ENCODE measurements at places on chromosomes 16 and 17.

DNA sequence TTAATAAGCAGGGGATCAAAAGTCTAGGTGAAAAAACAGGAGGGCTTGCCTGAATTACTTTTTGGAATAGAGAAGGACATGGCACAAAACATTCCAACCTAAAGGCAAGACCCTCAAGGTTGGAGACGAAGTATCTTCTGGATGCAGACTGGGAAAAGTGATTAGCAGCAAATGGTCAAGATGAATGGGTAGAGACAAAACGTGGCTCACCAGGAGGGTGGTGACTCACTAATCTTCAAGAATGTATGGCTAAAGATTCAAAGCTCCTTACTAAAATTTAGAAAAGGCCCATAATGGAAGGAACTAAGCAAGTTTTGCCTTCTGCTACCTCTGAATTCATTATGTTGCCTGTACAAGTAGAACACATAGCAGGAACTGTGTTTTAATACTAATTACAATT is 469.5 kb upstream of the RBFOX1 start:
- DNase-seq, result no peak

DNA sequence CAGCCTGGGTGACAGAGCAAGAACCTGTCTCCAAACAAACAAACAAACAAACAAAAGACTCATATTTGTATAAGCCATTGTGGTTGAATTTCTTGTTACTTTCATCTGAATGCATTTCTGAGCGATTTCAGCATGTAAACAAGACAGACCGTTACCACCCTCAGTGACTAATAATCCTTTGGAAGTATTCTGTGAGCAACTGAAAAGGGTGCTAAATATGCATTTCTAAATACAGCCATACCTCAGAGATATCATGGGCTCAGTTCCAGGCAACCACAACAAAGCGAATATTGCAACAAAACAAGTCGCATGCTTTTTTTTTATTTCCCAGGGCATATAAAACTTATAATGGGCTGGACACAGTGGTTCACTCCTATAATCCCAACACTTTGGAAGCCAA is 109.0 kb downstream of the USP31 start:
- DNase-seq, result no peak

GRCh38 chr16:12158428-12158827 is 181.9 kb downstream of the SNX29 start:
- DNase-seq, result no peak

GRCh38 chr16:85362443-85362842 is 250.2 kb upstream of the CIBAR2 start:
- no peak for DNase-seq

GRCh38 chr17:6422654-6423241 is 12.2 kb downstream of the AIPL1 start:
- no peak for DNase-seq

DNA sequence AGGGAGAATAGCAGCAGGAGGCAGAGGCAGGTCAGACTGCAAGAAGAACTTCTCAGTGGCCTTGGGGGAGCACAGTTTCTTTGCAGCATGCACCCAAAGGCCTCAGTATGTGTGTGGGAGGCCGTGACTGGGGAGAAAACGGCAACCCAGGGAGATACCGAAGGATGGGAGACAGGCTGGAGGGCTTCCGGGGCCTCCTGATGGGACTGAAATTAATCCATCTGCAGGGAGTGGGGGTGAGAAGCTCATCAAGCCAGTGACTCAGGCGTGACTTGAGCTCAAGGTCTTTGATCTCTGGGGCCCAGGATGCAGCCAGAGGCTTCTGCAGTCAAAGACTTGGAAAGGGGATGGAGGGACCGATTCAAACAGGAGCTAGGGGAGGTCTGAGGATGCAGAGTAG is 5.1 kb upstream of the C17orf113 start:
- DNase-seq, result no peak

DNA sequence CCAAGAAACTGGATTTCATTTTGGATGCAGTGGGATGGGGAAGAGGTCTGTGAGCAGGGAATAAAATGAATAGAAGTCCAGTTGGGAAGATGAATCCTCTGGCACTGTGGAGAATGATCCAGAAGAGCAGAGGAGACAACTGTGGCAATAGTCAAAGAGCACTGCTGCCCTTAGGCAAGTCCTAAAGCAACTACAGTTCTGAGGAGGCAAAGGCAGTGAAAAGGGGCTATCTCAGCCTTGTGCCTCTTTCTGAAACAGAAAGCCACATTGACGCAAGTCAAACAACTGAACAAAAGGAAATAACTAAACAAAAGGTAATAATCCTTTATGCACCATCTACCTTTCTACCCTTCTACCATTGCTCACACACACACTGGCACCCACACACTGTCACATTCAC is 238.0 kb upstream of the AXIN2 start:
- DNase-seq, result no peak

DNA sequence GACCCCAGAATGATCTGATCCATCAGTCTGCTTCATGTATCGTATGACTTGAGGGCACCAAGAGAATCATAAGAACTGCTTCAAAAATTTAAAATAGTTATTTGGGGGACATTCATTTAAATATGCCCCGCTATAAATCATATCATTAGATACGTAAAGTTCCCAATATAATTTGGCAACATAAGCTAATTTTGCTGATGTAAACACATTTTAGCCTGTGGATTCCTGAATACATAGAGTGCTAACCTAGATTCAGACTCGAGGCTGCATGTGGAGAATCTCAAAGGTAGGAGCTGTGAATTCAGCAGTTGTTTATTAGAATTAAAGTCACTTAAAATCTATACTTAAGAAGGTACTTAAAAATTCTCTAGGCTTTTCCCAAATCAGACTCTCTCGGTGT is 24.9 kb downstream of the ANKFN1 start:
- no peak for DNase-seq

DNA sequence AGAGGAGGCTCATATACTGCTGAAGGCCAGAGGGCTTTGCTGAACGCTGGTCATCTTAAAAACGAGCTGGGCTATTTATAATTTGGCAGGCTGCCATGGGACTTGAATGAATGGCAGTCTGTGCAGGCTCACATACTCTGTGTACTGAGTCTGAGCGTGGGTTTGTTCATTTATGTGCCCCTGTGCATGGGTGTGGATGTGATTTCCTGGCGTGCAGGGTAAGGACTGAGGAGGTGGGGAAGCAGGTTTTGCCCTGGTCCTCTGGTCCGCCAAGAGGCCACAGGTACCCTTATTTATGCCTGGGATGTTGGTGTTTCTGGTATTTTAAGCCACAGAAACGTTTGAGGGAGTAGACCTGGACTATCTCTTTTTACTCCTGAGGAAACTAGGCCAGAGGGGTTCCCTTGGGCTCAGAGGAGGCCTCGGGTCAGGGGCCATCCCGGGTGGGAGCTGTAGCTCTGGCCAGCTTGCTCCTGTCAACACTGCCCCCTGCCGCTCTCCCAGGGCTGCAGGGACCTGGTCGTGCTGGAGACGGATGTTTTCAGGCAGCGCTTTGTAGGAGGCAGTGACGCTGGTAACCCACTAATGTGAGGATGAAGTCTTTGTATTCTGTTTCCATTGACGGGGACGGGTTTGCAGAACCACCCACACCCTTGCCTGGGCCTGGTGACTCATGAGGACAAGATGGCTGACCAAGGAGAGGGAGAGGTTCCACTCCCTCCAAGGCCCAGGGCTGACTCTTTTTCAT is 184.4 kb downstream of the MSI2 start:
- peak; percentile 90 for DNase-seq

DNA sequence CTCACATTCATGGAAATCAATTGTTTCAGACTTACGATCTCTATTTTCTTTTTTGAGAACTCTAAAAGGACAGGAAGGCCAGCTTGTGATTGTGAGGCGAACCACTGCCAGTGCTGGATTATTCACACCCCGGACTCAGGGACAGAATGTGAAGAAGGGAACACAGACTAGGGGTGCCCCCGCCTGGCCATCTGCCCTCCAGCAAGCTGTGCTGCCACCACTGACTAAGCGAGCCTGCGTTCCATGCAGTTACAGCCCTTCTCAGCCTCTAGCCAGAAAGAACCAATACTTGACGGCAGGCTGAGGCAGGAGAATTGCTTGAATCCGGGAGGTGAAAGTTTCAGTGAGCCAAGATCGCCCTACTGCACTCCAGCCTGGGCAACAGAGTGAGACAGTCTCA is 2.8 kb downstream of the HAGH start:
- DNase-seq, result no peak

DNA sequence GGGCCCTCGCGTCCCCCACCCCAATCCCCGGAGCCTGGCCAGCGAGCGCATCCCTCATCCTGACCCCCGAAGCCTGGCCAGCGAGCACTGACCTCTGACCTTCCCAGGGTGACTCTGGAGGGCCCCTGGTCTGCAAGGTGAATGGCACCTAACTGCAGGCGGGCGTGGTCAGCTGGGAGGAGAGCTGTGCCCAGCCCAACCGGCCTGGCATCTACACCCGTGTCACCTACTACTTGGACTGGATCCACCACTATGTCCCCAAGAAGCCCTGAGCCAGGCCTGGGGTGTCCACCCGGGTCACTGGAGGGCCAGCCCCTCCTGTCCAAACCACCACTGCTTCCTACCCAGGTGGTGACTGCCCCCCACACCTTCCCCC is 2.3 kb downstream of the TPSD1 start:
- no peak for DNase-seq

- DNase-seq, result no peak
These were observed 1.3 kb upstream of the CCL15 start for GRCh38 chr17:36002631-36003030.

- no peak for DNase-seq
These were observed 189.9 kb downstream of the FTO start for GRCh38 chr16:53893731-53894435.

DNA sequence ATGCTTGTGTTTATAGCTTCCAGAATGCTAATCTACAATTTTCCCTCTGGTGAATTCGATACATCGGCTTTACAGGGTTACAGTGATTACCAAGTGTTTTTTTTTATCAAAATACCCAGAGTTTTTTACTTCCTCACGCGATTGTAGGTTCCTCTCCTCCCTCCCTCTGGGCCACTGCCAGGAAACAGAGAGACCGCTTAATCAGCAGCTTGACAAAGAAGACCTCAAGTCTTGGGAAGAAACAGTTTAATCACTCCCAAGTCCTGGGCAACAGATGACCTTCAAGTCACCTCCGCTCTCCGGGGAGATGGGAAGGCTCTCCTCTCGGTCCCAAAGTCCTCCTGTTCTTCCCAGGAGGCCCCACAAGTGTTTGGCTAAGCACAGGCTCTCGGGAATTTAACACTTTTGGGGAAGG is 23.5 kb downstream of the SMTNL2 start:
- DNase-seq, result no peak

DNA sequence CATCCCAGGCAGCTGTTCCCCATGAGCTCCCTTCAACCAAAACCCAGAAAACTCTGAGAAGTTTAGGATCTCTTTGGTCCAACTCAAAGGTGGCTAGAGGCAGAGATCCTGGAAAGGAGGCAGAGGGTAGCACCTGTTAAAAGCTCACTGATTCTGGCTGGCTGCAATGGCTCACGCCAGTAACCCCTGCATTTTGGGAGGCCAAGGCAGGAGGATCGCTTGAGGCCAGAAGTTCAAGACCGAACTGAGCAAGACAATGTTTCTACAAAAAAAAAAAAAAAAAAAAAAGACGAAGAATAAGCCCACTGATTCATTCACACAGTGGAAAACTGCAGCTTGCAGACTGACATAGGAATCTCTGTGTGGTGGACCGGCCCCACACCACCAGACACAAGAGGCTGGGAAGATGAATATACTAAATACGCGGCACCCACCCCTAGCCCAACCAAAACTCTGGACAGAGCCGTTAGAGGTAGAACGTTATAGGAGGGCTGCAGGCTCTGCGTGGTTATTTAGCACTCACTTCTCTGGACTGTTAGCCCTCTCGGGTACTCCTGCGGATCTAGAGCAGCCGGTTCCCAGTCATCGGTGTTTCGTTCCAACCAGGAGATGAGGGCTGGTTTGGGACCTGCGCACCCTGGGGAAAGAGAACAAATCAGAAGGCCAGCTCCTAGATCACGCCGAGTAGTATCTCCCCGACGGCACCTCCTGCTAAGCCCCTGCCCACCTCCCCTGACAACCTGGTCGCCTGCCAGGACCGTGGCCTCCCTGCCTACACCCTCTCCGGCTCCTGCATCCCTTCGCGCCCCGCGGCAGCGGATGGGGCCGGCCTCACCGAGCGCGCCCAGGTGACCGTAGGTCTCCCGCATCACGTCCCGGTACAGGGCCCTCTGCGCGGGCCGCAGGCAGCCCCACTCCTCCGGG is 925 bp downstream of the ZNF689 start:
- DNase-seq, result peak; percentile 81

- DNase-seq, result no peak
These were observed 190.2 kb upstream of the TNRC6C start for GRCh38 chr17:77768248-77768852.

- peak; percentile 67 for DNase-seq
These were observed 37.5 kb downstream of the ERCC4 start for GRCh38 chr16:13957197-13958078.

DNA sequence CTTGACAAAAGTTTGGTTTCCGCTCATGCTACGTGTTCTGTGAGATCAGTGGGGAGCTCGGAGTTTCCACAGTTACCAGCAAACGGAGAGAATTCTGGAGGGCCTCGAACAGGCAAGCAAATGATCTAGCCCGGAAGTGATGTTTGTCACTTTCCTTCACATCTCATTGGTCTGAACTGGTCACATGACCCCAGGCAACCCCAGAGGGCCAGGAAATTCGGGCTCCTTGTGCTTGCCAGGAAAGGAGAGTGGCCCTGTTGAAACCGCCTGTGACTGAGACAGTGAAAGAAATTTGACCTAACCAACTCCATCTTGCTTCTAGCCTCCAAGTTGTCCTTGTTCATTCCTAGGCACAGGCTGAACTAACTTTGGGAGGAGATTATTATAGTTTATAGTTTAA is 23.0 kb downstream of the SPPL2C start:
- no peak for DNase-seq

DNA sequence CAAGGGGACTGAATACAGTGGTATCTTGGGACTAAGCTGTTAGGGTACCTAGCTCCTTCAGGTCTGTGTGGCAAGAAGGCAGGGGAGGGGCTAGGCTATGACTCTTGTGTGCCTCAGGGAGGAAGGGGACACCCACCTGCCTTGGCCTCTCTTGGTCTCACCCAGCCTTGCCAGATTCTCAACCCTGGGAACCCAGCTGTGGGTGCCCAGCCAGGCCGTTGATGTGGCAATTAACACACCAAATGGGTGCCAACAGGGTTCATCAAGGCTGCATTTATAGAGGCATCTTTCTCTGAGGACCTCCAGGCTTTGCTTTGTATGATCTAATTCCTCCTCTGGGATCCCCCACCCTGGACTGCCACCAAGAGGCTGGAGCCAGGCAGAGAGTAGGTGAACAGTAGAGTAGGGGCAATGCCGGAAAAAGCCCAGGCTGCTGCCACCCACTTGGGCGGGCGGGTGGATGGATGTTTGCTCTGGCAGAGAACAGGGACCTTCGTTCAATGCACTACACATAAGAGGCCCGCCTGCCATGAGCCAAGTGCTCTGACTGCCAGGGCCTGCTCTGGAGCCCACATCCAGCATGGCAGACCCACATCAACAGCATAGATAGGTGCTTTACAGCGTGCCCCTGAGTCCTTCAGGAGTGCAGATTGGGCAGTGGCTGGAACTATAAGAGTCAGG is 3.2 kb upstream of the ASB16 start:
- DNase-seq, result no peak

GRCh38 chr17:42685831-42686230 is 3.5 kb downstream of the CNTNAP1 start:
- no peak for DNase-seq

GRCh38 chr16:66913711-66914110 is 5.0 kb downstream of the CDH16 start:
- no peak for DNase-seq

GRCh38 chr16:74627506-74628220 is 20.7 kb upstream of the GLG1 start:
- no peak for DNase-seq

All from activated effector memory CD4-positive, alpha-beta T cell treated with anti-CD3 and anti-CD28 coated beads, Interleukin-2, amount 50 U/mL, for 16 hours (primary cell).